ENCODE measurements at places on chromosomes 12 and 14. TPM values are rescaled to one million over a fixed set of nuclear protein-coding genes. Genes with fewer than 3 reads are reported as not detected.

SALL2 gene
- polyA plus RNA-seq = 1.6 TPM

GRCh38 chr14:85400678-85401077, 129.3 kb upstream of the FLRT2 start:
- no peaks in the 10 kb centered on the region for H3K4me1 ChIP-seq
- H3K27me3 ChIP-seq = no peaks in the 10 kb centered on the region
- no peak overlapping the region for H3K4me3 ChIP-seq
- H3K36me3 ChIP-seq = peaks cover 5% of the 10 kb centered on the region

GRCh38 chr12:124044809-124045321, 71.8 kb downstream of the ZNF664 start:
- peaks cover 8% of the 10 kb centered on the region for H3K36me3 ChIP-seq
- H3K4me1 ChIP-seq = no peaks in the 10 kb centered on the region
- no peak overlapping the region for H3K4me3 ChIP-seq
- no peak for DNase-seq
- H3K27me3 ChIP-seq = no peaks in the 10 kb centered on the region
- no peak overlapping the region for H3K27ac ChIP-seq

GRCh38 chr14:105486163-105486973, at the start of gene CRIP1:
TSS of gene CRIP1 (plus strand) at chr14:105486886. CDS start at chr14:105487260, 374 bp downstream.
- DNase-seq = peak; percentile 43
- peaks cover 30% of the 10 kb centered on the region for H3K27me3 ChIP-seq
- H3K4me3 ChIP-seq = peak within 1 kb of the TSS; percentile 87
- H3K4me1 ChIP-seq = peaks cover 38% of the 10 kb centered on the region

EAPP gene
- polyA plus RNA-seq = 109 TPM

GRCh38 chr12:8499616-8500015, 13.7 kb upstream of the CLEC4D start:
- no peak for DNase-seq
- peaks cover 15% of the 10 kb centered on the region for H3K4me1 ChIP-seq
- H3K27ac ChIP-seq = no peak overlapping the region
- no peak overlapping the region for H3K4me3 ChIP-seq
- H3K27me3 ChIP-seq = peaks cover 3% of the 10 kb centered on the region

- DNase-seq = no peak
- peaks cover 7% of the 10 kb centered on the region for H3K27me3 ChIP-seq
- H3K4me3 ChIP-seq = no peak overlapping the region
- no peaks in the 10 kb centered on the region for H3K4me1 ChIP-seq
- no peaks in the 10 kb centered on the region for H3K36me3 ChIP-seq
- no peak overlapping the region for H3K27ac ChIP-seq
Measured at GRCh38 chr12:96078231-96079135, 43.1 kb upstream of the LTA4H start.

GRCh38 chr12:76152181-76152807, 67.8 kb upstream of the NAP1L1 start:
- no peak overlapping the region for H3K27ac ChIP-seq
- no peak overlapping the region for H3K4me3 ChIP-seq
- no peak for DNase-seq
- H3K4me1 ChIP-seq = no peaks in the 10 kb centered on the region
- H3K36me3 ChIP-seq = no peaks in the 10 kb centered on the region

DNA sequence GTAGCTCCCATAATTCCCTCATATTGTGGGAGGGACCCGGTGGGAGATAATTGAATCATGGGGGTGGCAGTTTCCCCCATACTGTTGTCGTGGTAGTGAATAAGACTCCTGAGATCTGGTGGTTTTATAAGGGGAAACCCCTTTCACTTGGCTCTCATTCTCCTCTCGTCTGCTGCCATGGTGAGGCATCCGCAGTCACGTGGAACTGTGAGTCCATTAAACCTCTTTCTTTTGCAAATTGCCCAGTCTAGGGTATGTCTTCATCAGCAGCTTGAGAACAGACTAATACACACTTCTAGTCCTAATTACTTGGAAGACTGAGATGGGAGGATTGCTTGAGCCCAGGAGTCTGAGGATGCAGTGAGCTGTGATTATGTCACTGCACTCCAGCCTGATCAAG, 64.4 kb downstream of the TMX1 start:
- no peak overlapping the region for H3K4me3 ChIP-seq
- H3K4me1 ChIP-seq = no peaks in the 10 kb centered on the region
- no peak overlapping the region for H3K27ac ChIP-seq
- no peak for DNase-seq
- no peaks in the 10 kb centered on the region for H3K36me3 ChIP-seq
- peaks cover 5% of the 10 kb centered on the region for H3K27me3 ChIP-seq

DNA sequence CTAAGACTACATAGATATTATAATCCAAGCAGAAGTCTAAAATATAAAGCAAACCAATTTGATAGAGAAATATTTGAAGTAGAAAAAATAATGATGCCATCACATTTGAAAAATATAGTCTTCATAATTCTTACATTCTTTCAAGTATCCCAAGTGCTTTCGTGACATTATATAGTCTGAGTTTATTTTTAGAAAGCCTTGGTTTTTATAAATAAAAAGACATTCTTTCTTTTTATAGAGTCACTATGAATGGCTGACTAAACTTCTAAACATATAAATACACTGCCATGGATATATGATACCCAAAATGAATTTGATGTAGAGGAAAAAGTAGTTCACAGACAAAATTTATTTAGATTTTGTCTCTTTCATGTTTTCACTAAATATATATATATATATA, 135.1 kb upstream of the PDZRN4 start:
- DNase-seq = no peak
- H3K4me1 ChIP-seq = no peaks in the 10 kb centered on the region
- no peaks in the 10 kb centered on the region for H3K36me3 ChIP-seq
- no peaks in the 10 kb centered on the region for H3K27me3 ChIP-seq

DNA sequence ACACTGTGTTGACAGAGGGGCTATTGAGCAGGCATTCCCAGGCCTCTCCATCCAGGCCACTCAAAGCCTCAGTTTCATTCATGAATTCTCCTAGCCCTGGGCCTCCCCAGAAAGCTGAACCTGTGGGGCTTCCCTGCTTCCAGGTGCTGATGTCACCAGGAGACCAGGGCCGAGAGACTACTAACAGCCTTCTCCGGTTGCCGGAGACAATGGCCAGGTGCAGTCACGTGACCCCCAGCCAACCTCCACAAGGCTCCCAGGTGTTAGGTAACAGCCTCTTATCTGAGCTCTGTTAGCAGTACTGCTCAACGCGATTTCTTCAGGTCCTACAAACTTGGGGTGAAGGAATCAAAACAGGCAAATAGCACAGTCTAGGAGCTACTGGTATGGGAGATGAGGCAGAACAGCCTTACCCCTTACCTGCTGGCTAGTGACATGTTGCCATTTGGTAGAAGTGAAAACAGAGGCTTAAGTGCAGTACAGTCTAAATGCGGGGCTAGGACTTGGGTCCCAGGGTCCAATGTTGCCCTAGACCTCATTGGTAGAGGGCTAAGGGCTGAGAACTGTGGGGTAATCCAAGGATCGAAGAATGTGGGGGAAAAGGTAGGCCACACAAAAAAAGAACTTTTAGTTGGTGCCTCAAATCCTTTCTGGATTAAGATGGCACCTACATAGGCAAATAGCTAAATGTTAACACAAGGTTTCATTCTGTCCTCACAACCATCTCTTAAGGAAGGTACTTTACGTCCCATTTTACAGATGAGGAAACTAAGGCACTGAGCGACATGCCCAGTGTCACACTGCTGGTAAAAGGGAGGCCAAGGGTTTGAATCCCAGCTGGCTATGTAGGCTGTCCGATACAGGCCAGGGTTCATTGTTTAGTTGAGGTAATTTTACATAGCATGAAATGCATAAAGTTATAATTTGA, 3.8 kb downstream of the CCDC88C start:
- DNase-seq = no peak
- H3K27me3 ChIP-seq = peaks cover 30% of the 10 kb centered on the region
- H3K4me1 ChIP-seq = peaks cover 74% of the 10 kb centered on the region
- peaks cover 19% of the 10 kb centered on the region for H3K36me3 ChIP-seq

OR6C2 gene
- not detected for polyA plus RNA-seq

DNA sequence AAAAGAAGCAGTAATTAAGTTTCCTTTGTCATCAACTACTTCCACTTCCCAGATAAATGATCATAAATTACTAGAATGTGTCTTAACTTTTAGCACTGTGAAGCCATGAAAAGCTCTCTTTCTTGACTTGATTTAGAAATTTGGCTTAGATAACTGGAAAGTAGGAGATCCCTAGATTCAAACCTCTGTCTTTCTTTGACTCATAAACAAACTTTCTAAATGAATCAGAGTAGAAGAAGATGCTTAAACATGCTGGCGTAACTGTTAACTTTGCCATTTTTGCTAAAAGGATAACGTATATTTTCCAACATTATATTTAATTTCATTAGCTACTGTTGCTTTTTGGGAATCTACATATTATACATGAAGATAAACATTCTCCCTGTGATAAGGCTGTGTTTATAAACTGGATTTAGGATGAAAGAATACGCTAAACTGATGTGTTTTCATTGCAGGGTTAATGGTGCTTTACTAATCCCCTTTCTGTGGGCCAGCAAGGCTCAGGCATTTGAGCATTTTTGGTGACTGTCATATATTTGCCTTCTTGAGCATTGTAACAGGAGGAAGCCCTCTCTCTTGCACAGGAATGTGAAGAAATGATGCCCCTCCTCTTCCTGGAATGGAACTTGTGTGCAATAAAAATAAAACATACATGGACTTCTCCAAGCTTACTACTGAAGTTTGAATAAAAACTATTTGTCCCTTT, 301.4 kb downstream of the BMP4 start:
- peaks cover 4% of the 10 kb centered on the region for H3K36me3 ChIP-seq
- H3K4me1 ChIP-seq = no peaks in the 10 kb centered on the region
- no peak for DNase-seq
- peaks cover 1% of the 10 kb centered on the region for H3K27me3 ChIP-seq

GPD1 gene
- polyA plus RNA-seq = not detected

GRCh38 chr14:67566908-67567307, 33.2 kb downstream of the PIGH start:
- H3K4me3 ChIP-seq = no peak overlapping the region
- DNase-seq = no peak
- peaks cover 3% of the 10 kb centered on the region for H3K27me3 ChIP-seq
- no peaks in the 10 kb centered on the region for H3K36me3 ChIP-seq
- H3K27ac ChIP-seq = no peak overlapping the region

DNA sequence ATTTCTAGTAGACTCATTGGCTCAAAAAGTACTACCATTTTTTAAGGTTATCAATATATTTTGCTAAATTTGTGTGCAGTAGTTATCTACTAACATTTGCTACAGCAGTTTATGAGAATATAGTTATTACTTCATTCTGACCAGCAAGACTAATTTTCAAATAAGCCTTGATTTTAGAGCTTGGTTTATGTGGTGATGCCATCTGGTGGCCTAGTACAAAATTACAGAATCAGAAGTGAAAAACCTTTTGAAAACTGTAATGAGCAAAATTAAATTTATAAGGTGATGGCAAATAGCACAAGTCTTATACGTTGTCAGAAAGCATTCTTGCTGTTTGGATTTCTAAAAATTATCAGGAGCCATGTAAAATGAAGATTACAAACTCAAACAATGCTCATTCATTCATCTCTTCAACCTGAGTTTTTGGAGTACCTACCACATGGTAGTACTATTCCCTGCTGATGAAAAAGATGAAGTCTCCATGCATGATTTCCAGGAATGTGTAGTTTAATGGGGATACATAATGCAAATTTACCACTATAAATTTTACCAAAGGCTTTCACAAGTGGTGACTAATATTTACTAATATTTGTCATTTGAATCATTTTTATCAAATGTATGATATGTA, 51.0 kb downstream of the MAGOHB start:
- H3K27me3 ChIP-seq = peaks cover 4% of the 10 kb centered on the region
- H3K27ac ChIP-seq = peak overlapping the region; percentile 71
- H3K4me1 ChIP-seq = peaks cover 41% of the 10 kb centered on the region

DNA sequence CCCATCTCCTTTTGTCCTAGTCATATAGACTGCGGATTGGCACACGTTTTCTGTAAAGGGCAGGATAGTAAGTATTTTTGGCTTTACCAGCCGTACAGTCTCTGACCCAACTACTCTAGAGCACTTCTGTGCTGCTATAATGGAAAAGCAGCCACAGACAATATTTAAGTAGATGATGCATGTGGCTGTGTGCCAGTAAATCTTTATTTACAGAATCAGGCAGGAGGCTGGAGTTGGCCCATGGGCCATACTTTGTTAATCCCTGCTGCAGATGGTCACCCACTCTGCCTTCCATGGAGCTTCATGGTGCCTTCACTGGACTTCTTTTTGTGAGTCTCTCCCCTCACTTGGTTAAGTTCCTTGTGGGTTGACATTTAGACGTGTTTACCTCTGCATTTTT, 584.5 kb upstream of the TBX3 start:
- no peaks in the 10 kb centered on the region for H3K4me1 ChIP-seq
- H3K36me3 ChIP-seq = no peaks in the 10 kb centered on the region
- DNase-seq = no peak
- no peak overlapping the region for H3K27ac ChIP-seq

DNA sequence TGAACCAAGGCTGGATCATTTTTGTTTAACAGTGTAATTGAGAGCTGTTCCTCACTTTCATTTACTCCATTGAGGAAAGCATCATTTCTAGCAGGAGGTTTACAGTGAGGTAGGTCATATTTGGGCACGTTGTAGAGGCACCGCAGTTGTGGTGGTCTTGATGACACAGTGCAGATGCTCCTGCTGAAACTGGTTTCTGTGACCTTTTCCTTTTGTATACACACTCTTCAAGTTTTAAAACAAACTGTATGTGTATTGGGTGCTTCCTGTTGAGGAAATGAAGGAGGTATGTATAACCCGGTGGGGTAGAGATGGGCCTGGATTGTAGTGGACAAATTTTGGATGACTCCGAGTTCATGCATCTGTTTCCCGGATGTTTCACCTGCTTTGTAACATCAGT, 456.3 kb upstream of the RGS6 start:
- no peak overlapping the region for H3K27ac ChIP-seq
- no peaks in the 10 kb centered on the region for H3K36me3 ChIP-seq
- H3K4me3 ChIP-seq = no peak overlapping the region

DNA sequence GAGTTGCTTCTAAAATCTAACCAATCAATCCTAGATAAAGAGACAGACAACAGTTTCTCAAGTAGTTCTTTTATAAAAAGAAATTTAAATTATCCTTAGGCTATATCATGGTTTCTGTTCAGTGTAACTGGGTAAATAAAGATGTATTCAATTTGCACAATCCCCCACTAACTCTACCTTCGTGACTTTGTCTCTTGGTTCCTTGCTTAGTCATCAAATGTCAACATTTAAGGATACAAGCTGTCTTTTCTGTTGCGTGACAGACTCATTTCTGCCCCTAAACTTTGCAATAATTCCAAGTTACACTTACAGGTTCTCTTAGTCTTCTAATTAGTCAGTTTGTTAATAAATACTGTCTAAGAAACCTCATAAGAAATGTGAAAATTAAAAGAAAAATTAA, 50.6 kb downstream of the SCAF11 start:
- no peak overlapping the region for H3K4me3 ChIP-seq
- H3K36me3 ChIP-seq = peaks cover 23% of the 10 kb centered on the region
- peaks cover 4% of the 10 kb centered on the region for H3K27me3 ChIP-seq
- H3K4me1 ChIP-seq = peaks cover 61% of the 10 kb centered on the region
- no peak for DNase-seq
- H3K27ac ChIP-seq = no peak overlapping the region

- peak overlapping the region; percentile 60 for H3K27ac ChIP-seq
- no peak for DNase-seq
- no peak overlapping the region for H3K4me3 ChIP-seq
- peaks cover 5% of the 10 kb centered on the region for H3K27me3 ChIP-seq
- H3K4me1 ChIP-seq = peaks cover 14% of the 10 kb centered on the region
Measured at GRCh38 chr12:52042706-52043385, 8.4 kb upstream of the NR4A1 start.

All from immature natural killer cell (primary cell).